Daoy (cell line): ENCODE measurements at places on chromosomes 1 and 21.
A peak's percentile ranks its signal among the peaks of the same experiment; 100 is the strongest.

GRCh38 chr1:221667504-221667903 lies 74.4 kb downstream of the DUSP10 start:
- DNase-seq, result peak; percentile 74

- DNase-seq, result peak; percentile 90
These were observed 25.7 kb downstream of the PRMT2 start for GRCh38 chr21:46661211-46661625.

- DNase-seq, result no peak
These were observed 37.7 kb downstream of the CD34 start for GRCh38 chr1:207873055-207873890.

DNA sequence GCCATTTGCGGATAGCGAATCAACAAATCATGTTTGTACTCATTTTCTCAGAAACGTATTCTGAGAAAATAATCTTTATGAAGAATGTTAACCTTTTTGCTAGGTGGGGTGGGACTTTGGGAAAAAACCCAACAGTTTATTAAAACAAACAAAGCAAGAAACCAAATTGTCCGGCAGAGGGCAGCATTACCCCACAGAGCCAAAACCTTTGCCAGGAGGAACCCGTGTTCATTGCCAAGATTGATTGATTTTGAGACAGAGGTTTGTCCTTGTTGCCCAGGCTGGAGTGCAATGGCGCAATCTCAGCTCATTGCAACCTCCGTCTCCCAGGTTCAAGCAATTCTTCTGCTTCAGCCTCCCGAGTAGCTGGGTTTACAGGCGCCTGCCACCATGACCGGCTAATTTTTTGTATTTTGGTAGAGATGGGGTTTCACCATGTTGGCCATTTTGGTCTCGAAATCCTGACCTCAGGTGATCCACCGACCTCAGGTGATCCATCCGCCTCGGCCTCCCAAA lies 70.8 kb upstream of the RHOU start:
- DNase-seq, result peak; percentile 70

DNA sequence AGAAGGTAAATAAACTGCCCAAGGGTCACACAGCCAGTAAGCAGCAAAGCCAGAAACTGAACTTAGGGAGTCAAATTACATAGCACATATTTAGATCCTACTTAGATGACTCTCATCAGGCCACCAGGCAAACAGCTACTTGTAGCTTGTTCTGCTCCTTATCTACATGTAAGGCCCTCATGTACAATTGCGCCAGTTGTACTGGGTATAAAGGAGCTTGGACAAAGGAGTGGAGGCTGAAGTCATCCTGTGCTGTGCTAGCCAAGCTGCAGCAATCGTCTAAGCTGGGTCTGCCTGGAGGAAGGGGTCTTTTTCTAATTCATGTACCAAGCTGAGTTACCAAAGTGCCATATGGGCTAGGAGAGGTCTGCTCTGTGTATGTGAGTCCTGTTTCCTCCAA lies 12.8 kb downstream of the ETNK2 start:
- DNase-seq, result no peak

DNA sequence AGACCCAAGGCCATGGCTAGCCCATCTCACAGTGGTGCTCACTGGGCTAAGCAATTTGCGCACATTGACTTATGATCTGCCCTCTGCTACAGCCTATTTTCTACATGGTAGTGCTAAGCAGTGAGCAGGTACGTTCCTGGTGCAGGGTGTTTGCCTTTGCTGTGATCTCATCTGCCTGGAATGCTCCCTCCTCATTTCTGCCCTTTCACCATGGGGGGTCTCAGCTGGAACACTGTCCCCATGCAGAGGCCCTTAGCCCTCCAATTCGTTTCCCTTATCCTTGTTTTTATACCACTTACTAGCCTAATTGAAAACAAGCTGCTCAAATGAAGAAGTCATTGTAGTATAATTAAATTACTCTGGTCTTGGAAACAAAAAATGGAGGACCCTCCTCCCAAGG lies 2.0 kb upstream of the B3GALT5 start:
- peak; percentile 80 for DNase-seq

DNA sequence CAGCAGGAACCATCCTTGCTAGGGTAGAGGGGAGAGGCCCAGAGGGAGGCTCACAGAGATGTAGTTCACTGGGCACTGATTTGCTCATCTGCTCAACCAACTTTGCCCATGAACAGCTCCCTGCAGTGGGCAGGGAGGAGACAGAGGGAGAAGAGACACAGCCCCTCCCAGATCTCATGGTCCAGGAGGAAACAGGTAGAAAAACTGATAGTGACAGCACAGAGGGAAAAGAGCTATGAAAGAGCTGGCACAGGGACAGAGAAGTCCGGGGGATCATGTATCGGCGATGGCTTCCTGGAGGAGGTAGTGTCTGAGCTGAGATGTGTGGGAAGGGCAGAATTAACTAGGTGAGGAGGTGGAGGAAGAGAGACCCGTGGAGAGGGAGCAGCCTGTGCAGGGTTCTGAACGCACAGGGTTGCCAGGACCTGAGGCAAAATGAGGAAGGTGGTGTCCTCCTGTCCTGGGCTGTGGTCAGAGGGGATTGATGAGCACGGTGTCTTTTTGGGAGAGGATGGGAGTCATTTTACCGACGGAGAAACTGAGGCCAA lies 85.9 kb downstream of the PTPRU start:
- DNase-seq, result no peak

GRCh38 chr1:246492611-246493245 lies 14.4 kb downstream of the SMYD3 start:
- DNase-seq, result peak; percentile 64

GRCh38 chr1:74222701-74223100 lies 12.5 kb upstream of the TNNI3K start:
- no peak for DNase-seq

- DNase-seq, result peak; percentile 62
These were observed 88.9 kb upstream of the ARHGAP29 start for GRCh38 chr1:94326329-94326728.

GRCh38 chr1:3858231-3858981 lies 1.1 kb downstream of the DFFB start:
- no peak for DNase-seq

DNA sequence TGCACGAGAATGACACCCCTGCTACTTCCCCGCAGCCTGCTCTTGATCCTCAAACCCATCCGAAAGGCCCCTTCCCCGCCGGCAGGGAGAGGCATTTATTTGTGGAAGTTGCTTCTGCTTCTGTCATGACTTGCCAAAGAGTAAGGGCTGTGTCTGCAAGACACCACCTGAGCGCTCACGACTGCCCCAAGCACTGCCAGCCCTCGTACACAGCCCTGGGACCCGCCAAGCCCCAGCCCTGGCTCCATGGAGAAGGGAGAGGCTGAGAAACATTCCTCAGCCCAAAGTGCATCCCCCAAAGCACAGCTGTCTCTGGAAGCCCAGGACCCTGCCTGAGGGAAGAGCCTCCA lies 6.3 kb upstream of the TPRG1L start:
- no peak for DNase-seq

DNA sequence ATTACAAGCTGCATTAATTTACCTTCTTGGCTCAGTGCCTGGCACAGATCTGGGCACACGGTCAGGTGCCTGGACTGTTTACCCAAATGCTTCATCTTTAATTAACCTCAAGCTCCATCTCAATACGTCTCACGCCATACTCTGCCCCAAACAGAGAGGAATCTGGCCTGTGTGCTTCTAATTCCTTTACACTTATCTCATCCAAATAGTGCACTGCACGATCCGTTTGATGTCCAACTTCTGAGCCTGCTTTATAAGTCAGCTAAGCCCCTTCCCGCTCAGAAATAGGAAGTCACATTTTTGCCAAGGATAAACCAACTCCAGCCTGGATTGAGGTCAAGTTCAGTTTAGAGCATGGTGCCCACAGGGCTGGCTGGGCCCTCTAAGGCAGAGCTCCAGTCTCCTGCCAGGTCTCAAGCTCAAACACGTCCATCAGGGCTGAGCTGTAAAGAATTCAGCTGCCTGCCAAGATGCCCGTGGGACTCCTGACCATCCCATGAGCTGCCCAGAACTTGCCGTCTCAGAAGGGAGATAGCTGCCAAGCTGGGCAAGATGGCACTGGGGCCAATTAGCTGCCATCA lies 233.5 kb downstream of the TRABD2B start:
- no peak for DNase-seq

DNA sequence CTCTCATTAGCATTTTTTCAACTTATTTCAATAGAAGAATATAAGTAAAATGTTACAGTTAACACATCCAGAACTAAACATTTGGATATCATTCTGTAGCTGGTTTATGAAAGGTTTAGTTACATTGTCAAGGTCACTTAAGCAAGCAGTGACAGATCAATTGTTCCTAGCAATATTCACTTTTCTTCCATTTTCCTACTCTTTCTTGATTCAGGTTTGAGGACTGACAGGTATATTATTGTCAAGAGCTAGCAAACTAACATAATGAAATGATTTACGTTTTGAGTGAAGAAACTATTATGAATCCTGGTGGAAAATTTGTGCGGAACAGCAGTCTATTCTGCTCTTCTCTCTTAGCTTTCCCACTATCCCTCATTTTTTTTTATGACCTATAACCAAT lies 220.4 kb upstream of the ADGRL4 start:
- DNase-seq, result no peak

- no peak for DNase-seq
These were observed 1.4 kb downstream of the FOXD2 start for GRCh38 chr1:47439017-47439818.

DNA sequence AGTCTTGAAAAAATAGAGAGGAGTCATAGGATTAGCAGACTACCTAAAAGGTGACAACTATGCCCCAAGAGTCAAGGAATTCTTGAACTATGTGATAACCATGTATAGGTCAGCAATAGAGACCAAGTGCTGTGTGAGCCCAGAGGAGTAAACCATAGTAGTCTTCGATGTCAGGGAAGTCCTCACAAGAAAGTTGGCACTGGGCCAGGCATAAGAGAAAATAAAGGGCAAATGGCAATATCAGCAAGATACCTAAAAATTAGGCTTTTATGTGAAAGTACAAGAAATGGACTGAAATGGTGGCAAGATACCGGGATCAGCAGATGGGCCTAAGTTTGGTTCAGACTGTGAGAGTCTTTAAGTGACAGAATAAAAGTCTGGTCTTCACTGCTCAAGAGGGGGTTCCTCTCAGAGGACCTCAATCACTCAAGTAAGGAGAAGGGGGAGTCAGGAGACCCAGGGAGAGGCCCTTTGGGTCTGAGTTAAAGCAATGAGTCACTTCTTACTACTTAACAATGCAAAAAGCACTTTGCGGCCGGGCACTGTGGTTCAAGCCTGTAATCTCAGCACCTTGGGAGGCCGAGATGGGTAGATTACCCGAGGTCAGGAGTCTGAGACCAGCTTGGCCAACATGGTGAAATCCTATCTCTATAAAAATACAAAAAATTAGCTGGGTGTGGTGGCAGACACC lies 95.0 kb downstream of the TEX35 start:
- DNase-seq, result peak; percentile 54

- DNase-seq, result no peak
These were observed 48.6 kb downstream of the TRAF5 start for GRCh38 chr1:211375146-211375818.

DNA sequence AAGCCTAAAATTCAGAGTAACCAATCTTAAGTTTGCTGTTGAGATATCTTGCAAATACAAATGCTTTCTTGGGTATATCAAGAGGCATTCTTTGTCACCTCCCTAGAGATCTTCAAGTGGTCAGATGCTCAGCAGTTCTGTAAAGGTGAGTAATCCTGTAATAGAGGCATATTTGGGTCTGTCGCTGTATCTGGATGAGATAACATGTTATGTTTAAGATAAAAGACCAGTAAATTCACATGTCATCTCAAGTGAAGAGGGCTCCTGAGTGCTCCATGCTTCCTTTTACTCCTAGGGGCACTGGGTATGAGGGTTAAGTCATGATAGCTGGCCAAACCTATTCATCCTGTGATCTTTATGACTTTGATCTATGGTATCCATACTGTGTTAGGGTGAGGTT lies 7.5 kb downstream of the CR2 start:
- DNase-seq, result peak; percentile 26

- DNase-seq, result no peak
These were observed 6.8 kb upstream of the SFN start for GRCh38 chr1:26856181-26856580.

DNA sequence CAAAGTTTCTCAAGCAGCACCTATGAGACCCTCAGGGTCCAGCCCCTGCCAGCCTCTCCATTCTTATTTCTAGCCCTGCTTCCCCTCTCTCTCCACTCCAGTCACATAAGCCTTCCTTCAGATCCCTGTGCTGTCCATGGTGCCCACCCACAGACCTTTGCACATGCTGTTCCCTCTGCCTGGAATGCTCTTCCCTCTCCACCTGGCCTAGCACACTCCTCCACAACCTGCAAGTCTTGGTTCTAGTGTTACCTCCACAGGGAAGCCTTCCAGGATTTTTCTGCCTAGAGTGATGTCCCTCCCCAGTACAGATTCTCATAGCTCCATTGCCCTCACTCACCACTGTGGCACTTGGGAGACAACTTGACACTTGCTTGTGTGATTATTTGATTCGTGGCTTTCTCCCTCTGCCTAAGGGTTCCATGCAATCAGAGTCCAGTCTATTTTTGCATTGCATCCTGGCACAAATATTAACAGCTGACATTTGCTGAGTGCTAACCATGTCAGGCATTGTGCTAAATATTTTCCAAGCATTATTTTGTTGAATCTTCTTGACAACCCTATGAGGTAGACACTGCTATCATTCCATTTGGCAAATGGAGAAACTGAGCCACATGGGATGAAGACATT lies 127.3 kb downstream of the SYF2 start:
- no peak for DNase-seq

DNA sequence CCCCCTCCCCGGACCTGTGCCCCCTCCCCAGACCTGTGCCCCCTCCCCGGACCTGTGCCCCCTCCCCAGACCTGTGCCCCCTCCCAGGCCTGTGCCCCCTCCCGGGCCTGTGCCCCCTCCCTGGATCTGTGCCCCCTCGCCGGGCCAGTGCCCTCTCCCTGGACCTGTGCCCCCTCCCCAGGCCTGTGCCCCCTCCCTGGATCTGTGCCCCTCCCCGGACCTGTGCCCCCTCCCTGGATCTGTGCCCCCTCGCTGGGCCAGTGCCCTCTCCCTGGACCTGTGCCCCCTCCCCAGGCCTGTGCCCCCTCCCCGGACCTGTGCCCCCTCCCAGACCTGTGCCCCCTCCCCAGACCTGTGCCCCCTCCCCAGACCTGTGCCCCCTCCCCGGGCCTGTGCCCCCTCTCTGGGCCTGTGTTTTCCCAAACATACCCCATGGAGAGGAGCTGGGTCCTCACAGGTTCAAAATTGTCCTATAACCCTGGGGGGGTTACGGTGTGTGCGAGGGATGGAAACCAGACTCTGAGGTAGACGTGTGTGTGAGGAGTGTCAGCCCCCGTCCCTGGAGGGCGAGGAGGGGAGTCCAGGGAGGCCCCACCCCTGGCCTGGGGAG lies 47.6 kb upstream of the POFUT2 start:
- no peak for DNase-seq

DNA sequence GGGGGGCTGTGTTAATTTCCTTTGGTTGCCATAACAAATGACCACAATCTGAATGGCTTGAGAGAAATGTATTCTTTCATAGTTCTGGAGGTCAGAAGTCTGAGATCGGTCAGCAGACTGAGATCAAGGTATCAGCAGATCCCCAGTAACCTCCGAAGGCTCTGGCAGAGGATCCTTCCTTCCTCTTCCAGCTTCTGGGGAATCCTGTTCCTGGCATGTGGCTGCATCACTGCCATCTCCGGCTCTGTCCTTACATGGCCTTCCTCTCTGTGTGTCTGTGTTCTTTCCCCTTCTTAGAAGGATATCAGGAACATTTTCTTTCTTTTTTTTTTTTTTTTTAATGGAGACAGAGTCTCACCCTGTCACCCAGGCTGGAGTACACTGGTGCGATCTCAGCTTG lies 25.8 kb downstream of the ACTL8 start:
- no peak for DNase-seq
